Left ventricle myocardium inferior (tissue), 1 donor: ENCODE measurements at places on chromosomes 11 and 22. TPM values are rescaled to one million over a fixed set of nuclear protein-coding genes. Genes with fewer than 3 reads are reported as not detected.

DNA sequence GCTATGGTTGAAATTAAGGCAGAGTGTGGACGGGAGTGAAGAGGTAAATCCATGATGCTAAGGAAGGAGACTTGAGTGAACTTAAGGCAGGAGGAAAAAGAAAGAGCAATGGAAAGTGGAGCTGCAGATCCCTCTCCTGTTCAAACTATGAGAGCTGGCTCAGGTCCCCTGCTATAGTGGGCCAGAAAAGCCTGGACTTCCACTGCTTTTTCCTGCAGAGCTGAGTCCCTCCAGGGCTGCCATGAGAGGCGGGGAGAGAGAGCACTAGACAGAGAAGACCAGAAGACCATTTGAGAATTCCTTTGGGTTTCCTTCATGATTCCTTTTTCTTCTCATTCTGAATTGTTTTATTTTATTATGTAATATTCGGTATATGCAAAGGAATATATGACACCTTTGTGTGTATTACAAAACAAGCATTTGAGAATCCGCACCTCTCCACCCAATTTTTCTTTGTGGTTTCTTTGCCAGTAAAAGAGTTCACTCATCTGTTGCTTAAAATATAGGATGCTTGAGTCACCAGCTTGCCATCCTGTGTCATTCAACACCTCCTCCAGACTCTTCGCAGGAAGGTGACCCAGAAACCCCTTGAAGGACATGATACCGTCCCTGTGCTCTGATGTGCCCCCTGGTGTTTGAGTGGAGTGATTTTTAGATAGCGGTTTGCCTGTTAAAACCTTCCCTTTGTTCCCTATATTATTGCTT, 24.4 kb downstream of the SREBF2 start:
- no peak for DNase-seq

DNA sequence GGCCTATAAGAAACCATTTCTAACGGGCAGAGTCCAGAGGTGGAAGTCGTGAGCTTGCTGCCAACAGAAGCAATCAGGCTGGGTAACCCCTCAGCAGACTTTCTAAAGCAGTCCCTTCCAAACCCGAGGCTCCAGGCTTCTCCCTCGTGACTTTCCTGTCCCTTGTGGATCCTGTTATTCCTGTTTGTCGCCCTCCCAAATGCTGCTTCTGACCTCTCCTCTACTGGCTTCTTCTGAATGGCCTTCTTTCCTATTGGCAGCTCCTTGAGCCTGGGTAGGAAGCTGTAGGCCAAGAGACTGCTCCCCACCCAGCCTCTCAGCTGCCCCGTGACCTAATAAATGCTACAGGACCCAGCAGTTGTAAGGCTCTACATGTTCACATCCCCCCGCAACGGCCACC, 35.0 kb downstream of the MAFF start:
- no peak for DNase-seq

DNA sequence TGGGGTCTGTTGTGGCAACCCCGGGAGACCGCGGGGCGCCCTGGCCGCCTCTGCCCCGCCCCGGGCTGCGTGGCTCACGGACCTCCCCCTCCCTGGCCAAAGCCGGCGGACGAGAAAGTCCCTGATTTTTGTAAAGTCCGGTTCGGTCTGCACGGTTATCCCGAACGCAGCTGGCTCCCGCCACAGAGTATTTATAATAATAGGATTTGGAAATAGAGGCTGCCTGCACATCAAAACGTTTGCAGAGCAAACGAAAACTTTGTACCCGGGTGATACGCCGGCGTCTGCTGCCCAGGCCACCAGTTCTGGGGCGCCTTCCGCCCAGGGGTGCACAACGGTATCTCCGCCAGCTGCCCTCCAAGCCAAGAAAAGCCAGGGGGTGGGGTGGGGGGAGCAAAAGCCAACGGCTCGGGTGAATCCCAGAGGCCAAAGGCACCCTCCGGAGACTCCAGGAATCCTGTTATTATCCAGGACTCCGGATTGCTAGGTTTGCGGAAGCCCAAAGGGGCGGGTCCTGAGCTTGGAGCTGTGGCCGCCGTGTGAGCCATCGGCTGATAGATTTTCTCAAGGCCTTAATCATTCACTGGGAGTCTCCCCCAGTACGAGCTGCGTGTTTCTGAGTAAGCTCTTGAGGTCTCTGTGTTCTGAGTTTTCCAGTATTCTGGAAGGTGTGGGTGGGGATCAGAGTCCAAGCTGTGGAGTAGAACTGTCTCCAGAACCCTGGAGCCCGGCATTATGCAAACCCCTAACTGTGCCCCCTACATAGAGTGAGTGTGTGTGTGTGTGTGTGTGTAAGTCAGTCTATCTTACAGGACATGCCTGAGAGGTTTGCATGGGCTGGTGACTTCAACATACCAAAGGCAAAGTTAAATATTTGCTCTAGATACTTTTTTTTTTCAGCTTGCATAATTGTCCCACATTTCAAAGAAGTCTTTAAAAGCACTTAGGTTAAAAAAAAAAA, 673 bp upstream of the SHANK2 start:
- no peak for DNase-seq

DNA sequence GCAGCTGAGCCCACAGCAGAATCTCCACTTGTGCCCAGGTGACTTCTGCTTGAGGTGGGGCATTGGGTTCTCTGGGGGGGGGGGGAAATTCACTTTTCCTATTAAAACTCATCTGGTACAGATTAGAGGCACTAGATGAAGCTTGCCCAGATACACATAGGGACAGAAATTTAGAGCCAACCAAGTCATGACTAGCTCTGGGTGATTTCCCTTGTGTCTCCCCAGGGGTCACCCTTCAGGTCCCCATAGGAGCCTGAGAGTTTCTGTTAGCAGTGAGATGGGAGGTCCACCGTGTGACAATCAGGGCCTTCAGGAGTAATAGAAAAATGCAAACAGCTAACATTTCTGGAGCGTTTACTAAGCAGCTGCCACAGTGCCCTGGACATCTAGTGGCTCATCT, 77.0 kb downstream of the NAT10 start:
- DNase-seq, result no peak

DNA sequence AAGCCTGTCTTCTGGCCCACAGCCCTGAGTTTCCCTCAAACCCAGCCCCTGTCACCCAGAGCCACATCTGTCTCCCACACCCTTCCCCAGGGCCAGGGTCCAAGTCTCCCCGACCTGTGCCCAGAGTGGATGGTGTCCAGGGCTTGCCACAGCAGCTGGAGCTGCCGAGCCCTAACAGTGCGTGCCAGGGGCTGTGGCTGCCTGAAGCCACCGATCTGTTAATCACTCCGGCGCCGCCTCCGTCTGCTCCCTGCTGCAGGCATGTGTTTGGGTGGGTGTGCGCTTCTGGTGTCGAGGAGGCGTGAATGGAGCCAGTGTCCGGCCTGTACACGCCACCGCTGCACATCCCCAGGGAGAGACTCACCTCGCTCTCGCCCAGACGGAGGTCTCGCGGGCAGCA, 26.1 kb downstream of the SHISAL1 start:
- DNase-seq, result no peak

GRCh38 chr22:47240116-47240515, 477.7 kb downstream of the TBC1D22A start:
- DNase-seq, result no peak

DNA sequence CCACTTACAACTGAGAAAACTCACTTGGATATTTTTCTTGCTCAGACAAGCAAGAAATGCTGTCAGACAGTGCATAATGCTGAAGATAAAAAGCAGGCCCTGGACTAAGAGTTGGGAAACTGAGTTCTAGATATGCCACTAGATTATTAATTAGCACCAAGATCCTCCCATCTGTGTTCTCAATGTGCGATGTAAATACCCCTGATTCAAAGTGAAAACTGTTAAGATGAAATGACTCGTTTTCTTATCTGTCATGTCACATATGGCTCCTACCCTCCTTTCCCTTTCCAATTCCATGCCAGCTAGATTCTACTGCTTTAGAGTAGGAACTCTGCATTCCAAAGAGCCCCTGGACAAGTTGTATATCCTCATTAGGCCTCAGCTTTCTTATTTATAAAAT, 88.9 kb upstream of the CLNS1A start:
- no peak for DNase-seq

DNA sequence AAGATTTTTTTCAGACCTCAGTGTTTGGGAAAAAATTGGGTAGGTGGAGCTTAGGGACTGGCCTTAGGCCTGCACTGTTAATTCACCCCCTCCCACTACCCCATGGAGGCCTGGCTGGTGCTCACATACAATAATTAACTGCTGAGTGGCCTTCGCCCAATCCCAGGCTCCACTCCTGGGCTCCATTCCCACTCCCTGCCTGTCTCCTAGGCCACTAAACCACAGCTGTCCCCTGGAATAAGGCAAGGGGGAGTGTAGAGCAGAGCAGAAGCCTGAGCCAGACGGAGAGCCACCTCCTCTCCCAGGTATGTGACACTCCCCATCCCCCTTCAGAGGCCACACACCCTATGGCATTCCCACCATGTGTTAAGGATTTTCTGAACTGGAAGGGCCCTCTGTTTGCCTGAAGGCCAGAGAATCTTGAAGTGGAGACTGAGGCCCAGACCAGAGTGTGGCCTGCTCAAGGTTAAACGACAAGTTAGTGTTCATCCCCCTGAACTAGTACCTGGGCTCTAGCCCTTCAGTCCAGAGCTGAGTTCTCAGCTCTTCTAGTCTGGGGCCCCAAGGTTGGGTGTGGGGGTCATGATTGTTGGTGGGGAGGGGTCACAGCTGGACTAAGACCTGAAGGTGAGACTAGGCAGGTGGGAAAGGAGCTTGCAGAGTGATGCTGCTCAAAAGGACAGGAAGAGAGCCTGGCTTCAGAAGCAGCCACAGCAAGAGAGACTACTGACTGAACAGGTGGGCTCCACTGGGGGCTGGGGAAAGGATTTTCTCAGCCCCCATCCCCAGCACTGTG, 2.3 kb upstream of the FOLR1 start:
- no peak for DNase-seq

- no peak for DNase-seq
Observed at GRCh38 chr11:87739766-87740165, 435.5 kb downstream of the RAB38 start.

- no peak for DNase-seq
Observed at GRCh38 chr22:49525801-49526535, 301.7 kb downstream of the BRD1 start.

Gene WNT11
- total RNA-seq, result 22.7 TPM

Gene MED19
- total RNA-seq, result 9.4 TPM

Gene KRTAP5-10
- not detected for total RNA-seq

Gene TMEM126A
- 75.2 TPM for total RNA-seq

Gene OR52I2
- not detected for total RNA-seq
